ENCODE measurements at places on chromosomes 4 and X.

DNA sequence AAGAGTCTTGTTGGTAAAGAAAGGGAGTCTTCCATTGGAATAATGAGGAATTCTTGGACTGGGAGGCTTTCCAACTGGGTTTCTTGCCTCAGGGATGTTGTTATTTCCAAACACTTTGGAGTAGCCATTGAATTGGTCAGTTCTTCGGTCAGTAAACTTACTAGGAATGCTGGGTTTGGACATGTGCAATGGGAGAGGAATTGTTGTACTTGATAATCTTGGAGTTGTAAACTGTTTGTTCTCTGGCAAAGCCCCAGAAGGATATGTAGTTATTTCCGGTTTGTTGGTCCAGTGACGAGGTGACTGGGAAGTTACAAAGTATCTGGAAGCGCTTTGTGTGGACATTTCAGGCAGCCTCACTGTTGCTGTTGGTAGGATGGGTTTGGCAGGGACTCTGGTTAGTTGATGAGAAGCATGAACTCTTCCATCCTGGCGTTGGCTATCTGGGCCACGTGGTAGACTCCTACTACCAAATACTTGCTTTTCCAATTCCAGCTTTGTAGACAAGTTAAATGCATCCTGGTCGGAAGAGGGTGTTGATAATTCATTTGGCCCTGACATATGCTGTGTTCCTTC, 25.9 kb downstream of the MXRA5 start:
- DNase-seq: no peak

- DNase-seq: no peak
Measured at GRCh38 chr4:56764775-56765174, 56.7 kb downstream of the SPINK2 start.

GRCh38 chr4:185576962-185577950, 41.9 kb upstream of the PDLIM3 start:
- DNase-seq: no peak

GRCh38 chrX:109720947-109721346, 12.1 kb downstream of the ACSL4 start:
- DNase-seq: no peak

- peak; percentile 38 for DNase-seq
Measured at GRCh38 chr4:145935253-145936141, 3.1 kb downstream of the ZNF827 start.

GRCh38 chr4:152039691-152040090, 278.9 kb upstream of the GATB start:
- no peak for DNase-seq

GRCh38 chr4:165828928-165829327, 44.1 kb upstream of the TLL1 start:
- no peak for DNase-seq

DNA sequence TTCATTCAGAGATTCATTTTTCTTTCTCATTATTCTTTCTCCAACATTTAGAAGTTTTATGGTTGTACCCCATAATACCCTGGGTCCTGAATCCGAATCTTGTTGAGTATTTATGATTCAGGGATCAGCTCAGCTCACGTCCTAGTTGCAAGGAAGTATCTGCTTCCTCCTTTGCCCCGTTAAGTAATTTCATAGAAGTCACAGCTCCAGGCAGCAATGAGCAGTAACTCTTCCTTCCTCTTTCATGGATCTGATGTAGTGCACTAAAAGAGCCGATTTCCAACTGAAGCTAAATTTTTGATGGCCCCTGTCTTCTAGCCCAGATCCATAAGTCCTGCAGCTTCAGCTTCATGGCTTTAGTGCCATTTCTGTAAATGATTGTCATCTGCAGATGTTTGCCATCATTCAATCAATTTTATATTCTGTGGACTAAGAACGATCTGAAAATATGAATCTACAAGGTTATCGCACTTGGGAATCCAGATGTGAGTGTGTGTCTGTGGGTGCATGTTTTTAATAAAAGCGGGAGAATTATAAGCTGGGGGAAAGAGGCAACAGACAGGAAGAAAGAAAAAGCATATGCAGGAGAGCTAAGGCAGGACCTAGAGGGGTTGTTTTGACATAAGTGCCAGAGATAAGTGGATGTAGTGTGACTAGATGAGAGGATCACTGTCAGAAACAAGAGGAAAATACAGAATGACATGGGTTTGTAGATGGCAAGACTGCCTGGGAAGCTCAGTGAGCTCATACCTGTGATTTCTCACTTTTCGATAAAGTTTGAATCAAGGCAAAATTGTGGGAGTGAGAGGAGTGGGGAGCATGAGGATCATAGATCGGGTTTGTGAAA, 17.5 kb downstream of the VEGFD start:
- DNase-seq: no peak

DNA sequence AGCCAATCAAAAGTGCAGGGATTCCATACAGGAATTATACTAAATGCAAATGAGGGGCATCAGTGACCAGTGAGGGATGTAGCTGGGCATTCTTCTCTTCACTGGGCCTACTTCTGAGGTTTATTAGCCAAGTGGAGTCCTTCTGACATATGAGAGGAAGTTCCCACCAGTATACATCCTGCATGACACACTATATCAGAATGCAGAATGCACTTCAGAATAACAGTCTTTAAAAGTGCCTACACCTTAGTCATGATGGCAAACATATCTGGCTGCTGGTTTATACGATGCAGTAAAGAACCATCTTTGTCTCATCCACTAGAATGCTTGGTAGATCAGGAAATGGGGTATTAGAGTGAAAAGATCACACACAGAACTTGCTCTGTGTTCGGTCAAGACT, 180.3 kb upstream of the PPARGC1A start:
- DNase-seq: no peak

DNA sequence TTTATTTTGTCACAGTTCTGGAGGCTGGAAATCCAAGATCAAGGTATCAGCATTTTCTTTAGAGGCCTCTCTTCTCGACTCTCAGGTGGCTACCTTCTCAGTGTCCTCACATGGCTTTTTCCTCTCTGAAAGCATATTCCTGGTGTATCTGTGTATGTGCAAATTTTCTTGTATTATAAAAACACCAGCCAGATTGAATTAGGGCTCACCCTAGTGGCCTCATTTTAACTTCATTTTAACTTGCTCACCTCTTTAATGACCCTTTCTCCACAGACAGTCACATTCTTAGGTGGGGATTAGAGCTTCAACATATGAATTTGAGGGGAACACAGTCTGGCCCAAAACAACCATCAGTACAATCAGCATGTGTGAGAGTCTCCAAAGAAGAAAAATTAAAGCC, 542.4 kb upstream of the FAM241A start:
- DNase-seq: peak; percentile 18

DNA sequence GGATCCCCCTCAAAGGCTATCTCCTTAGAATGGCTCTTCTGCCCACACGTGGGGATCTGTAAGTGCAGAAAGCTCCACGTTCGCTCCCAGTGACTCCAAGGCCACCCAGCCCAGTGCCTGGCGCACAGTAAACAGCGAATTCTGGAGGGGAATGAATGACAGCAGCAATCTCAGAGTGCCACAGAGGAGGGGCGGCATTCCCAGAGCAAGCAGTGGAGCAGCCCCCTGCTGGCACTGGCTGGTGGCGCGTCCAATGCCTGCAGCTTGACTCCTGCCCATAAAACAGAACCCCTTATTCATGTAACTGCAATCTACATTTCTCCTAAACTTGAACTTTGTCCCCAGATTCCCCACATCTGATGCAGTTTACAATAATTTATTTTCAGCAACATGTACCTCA, 6.9 kb upstream of the HELT start:
- peak; percentile 81 for DNase-seq

- no peak for DNase-seq
Measured at GRCh38 chrX:16678689-16679088, 28.7 kb downstream of the S100G start.

DNA sequence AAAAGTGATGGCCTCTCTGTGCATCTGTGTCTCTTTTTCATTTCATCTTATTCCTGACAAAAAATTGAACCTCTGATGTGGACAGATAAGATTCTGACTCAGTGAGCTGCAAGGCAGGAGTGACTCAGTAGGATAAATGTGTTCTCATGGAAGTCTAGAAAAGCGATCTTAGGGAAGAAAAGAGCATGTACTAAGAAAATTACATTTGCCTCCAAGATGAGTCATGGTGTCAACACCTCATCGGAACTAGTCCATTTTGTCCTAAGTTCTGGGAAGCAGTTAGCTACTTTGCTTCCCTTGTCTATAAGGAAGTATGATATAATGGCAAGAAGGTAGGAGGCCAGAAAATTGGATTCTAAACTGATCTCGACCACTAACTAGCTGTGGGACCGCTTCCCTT, 83.5 kb upstream of the AFF2 start:
- no peak for DNase-seq

DNA sequence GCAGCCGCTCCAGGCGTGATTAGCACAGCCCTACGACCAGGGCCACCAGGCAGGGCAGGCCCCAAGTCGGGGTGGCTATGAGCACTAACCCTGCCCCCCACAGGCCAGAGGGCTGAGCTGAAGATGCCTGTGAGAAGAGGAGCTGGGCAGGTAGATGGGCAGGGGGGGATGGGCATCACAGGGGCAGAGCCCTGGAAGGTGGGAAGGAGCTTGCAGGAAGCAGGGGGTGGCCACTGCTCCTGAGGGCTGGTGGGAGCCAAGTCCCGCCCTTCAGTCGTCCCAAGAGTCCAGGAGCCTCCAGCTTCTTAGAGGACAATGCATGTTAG, 7.3 kb upstream of the MXD4 start:
- DNase-seq: no peak

- no peak for DNase-seq
Measured at GRCh38 chrX:68387776-68388175, 45.5 kb downstream of the OPHN1 start.

DNA sequence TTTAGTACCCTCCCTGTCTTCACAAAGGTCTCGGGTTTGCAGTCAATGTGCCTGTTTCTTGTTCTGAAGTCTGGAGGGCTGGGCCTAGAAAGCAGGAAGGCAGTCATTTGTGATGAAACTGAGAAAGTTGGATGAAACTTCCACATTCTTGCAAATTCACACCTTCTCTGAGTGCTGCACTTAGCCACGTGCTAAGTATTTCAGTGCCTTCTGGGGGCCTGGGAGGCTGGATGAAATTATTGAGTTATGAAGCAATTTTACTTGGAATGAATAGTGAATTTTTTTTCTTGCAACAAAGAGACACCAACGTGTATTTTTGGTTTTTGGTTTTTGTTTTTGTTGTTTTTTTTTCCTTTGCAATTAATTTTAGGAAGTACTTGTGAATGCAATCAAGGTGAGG, 71.2 kb downstream of the MSX1 start:
- DNase-seq: no peak

DNA sequence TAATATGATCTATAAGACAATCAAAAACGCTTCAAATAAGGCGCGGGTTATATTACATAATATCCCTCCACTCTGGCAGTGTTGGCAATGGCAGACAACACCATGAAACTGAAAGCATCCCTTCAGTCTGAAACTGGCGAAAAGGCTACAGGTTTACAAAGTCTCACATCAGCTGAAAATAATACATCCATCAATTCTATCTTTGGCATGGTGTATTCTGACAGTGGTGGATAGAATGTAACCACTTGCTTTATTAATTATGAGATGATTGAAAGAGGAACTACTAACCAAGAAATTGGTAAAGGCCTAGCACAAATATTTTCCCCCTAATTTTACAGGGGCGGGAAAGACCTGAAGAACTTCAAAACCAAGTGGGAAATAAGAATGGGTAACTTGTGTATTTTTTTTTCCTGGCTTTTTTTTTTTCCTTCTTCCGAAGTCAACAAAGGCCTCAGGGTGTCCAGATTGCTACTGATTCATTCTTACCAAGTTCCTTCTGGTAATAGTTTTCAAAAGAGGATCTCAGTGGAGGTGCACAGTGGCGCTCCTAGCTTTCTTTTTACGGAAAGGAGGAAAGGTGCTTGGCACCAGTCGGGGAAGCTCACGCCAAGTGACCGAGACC, 728 bp downstream of the UBA6 start:
- no peak for DNase-seq

DNA sequence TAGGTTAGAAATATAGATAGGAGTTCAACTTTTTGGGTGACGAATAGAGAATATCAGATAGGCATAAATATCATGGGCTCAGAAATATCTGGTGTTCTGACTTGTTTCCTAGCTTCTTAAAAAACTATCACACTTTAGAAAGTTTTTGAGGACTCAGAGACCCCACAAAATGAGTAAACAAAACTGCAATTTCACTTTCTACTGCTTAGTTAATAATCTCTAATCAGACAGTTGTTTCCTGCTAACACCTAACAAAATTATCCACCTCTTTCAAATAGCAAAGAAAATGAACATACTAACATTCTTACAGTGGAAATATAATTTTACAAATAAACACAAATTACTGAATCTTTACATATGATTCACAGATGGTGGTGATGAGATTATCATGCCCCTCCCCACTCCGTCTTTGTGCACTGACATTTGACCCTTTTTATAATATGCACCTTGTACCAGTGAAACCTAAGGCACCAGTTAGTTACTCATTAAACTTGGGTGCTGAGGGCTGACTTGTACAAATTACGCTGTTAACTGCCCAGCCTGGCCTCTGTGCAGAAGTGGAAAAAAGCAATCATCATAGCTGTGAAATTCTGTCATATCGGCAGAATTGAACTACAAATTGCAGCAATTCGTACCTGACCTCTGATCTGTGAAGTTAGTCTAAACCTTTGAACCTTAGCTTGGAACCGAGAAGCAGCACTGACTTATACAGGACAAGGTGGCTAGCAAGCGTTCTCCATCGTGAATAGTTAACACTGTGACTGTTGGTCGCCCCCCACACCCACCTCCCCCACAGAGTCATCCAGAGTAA, 138.7 kb downstream of the CHRNA9 start:
- no peak for DNase-seq

DNA sequence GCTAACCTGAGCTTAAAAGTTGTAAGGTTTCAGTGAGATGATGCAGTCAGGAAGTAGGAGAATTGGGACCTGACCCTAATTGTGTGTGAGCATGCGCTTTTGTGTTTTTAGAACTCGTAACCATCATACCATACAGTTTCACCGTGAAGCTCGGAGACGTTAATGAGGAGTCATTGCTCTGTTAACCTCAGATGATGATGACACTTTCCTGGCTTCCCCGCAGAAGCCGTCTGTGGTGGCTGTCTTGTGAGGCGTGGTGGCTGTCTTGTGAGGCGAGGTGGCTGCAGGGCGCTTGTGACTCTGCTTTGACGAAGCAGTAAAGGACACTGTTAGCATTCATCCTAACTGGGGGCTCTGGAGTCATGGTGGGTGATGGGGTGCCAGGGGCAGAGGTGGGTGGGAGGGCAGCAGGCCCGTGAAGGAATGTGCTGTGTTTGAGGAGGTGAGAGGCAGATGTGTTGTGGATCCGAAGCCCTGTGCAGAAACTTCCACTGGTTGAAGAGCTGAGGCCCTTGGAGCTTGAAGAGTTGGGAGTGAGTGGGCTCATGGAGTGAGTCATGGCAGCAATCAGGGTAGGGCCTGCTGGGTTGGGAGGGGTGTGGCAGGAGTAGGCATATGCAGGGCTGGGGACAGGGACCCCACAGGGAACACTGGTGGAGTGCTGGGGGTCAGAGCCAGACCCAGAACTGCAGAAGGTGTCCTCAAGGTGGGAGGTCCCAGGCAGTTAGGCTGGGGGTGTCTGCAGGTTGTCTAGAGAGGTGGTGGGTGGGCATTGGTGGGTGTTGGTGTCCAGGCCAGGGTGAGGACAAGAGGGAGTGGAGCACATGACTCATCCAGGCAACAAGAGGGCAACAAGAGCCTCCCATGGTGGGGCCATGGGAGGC, 57.4 kb downstream of the NSD2 start:
- DNase-seq: no peak
